Endothelial cell of umbilical vein (primary cell): ENCODE measurements at places on chromosomes 16 and 17. TPM values are rescaled to one million over a fixed set of nuclear protein-coding genes. Genes with fewer than 3 reads are reported as not detected.

Gene KRTAP2-1
- not detected in 2 replicates for polyA plus RNA-seq

- peak; percentile 36 for DNase-seq
These were observed 7.1 kb upstream of the CNP start for GRCh38 chr17:41959336-41960095.

DNA sequence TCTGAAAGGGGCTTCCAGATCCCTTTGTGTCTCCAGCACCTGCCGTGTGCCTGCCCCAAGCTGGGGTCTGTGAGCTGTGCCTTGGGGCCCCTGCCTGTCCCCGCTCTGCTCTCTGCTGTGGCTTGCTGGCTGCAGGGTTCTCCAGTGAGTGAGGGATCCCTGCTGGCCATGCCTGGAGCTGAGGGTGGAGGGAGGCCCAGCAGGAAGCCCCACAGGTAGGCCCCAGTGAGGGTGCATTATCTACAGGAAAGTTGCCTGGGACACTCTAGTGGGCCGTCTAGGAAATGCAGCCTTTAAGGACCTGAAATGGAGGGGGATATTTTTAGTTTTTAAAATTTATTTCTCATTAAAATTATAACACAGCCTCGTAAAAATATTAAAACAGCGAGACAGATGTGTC lies 50.9 kb downstream of the JPH3 start:
- DNase-seq = no peak

DNA sequence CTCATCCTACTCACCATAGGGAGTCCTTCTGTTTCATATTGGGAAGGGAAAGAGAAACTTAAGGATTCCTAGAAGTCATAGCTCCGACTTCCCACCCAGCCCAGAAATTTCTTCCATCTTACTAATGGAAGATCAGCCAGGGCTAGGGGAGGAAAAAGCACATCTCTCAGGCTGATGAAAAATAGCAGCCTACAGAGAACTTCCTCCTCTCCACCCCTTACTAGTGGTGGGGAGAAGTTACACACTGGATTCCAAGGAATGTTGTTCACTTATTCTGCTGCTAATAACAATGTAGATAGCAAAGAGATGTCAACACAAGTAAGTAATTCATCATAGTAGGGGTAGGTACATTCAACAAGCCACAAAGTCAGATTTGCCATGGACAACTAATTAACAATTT lies 94.4 kb downstream of the SPACA3 start:
- DNase-seq = no peak
